ENCODE measurements at places on chromosomes 2 and 18.

- no peak for DNase-seq
Observed at GRCh38 chr2:109720380-109721106, 73.6 kb upstream of the RGPD5 start.

DNA sequence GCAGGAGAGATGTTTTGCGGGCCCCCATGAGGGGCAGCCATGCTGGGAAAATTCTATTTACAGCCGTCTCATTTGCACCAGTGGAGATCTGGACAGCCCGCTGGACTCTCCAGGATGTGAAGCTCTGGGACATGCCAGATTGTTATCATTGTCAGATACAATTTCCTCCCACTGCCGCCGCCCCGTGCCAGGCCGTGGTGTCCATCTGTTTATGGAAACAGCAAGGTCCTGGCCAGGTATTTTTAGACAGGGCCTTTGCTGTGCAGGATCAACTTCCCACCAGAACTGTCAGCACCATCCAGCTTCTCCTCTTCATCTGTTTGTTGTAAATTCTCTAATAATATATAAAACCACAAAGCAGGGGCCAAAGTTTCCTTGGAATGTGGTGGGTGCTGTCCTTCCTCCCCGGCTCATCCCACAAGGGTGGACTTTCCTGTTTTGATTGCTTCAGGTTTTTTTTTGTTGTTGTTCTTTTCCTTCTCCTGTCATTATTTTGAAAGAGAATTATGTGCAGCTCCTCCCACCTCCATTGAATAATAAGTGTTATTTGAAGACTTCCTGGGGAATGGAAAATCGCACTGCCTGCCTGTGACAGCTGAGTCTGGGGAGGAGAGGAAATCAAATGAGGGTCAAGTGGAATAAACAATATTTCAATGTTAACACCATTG lies 398.1 kb downstream of the TNS1 start:
- DNase-seq = no peak

DNA sequence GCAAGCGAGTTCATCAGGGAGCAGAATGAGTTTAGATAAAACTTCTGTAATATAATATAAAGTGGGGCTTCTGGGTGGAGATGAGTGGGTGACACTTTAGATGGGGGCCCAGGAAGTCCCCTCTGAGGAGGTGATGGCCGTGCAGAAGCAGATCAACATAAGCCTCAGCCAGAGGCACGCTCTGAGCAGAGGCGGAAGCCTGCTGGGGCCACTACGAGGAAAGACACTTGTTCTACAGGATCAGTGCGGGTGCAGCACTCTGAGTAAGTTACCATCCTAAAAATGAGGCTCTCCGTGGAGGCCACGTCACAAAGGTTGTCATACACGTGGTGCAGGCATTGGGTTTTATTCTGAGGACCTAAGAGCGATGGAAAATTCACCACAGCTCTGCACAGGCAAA lies 22.3 kb downstream of the TMEM18 start:
- no peak for DNase-seq

DNA sequence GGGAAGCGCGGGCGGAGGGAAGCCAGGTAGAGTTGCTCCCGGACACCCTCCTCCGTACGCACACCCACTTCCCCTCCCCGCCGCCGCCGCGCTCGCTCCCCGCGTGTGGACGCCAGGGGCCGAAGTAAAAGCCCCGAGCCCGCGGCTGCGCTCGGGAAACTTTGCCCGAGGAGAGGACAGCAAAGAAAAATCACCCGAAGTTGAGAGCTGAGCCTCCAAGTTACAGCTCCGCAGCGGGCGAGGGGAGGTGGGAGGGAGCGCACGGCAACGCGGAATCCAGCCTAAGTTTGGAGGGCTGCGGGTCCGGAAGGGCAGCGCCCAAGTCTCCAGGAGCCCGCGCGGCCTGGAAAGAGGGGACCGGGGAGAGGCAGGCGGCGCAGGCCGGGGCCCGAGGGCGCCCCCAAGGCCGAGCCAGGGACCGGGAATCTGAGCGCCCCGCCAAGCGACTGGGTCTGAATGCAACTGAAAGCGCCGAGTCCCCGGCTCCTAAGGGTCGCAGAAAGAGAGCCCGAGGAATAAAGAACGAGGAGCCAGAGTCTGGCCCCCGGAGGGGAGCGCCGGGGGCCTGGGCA lies 706 bp upstream of the BCL11A start:
- no peak for DNase-seq

GRCh38 chr2:207238831-207239701 lies 73.3 kb upstream of the KLF7 start:
- peak; percentile 3 for DNase-seq

- no peak for DNase-seq
Observed at GRCh38 chr2:229489016-229489415, 217.9 kb upstream of the PID1 start.

- no peak for DNase-seq
Observed at GRCh38 chr2:193333539-193333938, 1138.8 kb upstream of the TMEFF2 start.

DNA sequence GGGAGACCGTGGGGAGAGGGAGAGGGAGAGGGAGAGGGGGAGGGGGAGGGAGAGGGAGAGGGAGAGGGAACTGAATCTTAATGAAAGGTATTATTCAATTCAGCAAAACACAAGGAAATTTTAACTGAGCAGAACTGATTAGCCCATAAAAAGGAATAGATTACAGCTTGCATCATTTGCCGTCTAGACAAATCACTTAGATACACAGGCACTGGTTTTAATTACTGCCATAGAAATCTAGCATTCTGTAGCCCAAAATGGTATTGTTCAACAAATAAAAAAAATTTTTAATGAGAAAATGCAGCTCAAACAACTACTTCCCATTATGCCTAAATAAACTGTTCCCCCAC lies 7.9 kb upstream of the KCNF1 start:
- DNase-seq = no peak

GRCh38 chr2:127887776-127888130 lies 2.0 kb upstream of the AMMECR1L start:
- no peak for DNase-seq
